ENCODE measurements at places on chromosomes 11 and 22. TPM values are rescaled to one million over a fixed set of nuclear protein-coding genes. Genes with fewer than 3 reads are reported as not detected.

Gene SLC1A2
- total RNA-seq, result 1.0 TPM

GRCh38 chr11:2375341-2375853, 1.7 kb upstream of the CD81 start:
- H3K4me3 ChIP-seq, result no peak overlapping the region
- no peaks in the 10 kb centered on the region for H3K27me3 ChIP-seq
- peaks cover 11% of the 10 kb centered on the region for H3K4me1 ChIP-seq

DNA sequence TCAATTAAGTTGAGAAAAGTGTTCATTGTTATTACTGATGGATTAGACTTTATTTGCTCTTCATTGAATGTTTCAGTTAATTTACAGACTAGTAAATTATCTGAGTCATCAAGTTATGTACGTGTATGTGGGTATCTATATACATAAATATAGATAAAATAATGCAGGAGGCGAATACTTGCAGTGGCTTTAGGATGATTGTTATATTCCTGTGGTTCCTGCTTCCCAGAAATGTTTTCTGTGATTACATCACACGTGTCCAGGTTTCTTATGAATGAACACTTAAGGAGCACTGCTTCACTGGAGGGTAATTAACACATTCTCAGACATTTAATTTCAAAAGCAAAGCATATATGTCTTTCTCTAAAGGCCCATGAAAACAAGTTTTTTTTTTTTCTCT, 28.4 kb downstream of the YAP1 start:
- H3K4me1 ChIP-seq, result peaks cover 4% of the 10 kb centered on the region
- no peaks in the 10 kb centered on the region for H3K27me3 ChIP-seq
- H3K36me3 ChIP-seq, result no peaks in the 10 kb centered on the region
- H3K27ac ChIP-seq, result peak overlapping the region; percentile 80
- no peak for DNase-seq
- no peak overlapping the region for H3K4me3 ChIP-seq

Gene HTR3A
- not detected for total RNA-seq

- no peaks in the 10 kb centered on the region for H3K36me3 ChIP-seq
- peak; percentile 93 for DNase-seq
- peak overlapping the region; percentile 91 for H3K27ac ChIP-seq
- H3K4me1 ChIP-seq, result peaks cover 20% of the 10 kb centered on the region
- no peak overlapping the region for H3K4me3 ChIP-seq
- H3K27me3 ChIP-seq, result no peaks in the 10 kb centered on the region
These were observed 48.3 kb downstream of the RPUSD4 start for GRCh38 chr11:126163074-126163700.

DNA sequence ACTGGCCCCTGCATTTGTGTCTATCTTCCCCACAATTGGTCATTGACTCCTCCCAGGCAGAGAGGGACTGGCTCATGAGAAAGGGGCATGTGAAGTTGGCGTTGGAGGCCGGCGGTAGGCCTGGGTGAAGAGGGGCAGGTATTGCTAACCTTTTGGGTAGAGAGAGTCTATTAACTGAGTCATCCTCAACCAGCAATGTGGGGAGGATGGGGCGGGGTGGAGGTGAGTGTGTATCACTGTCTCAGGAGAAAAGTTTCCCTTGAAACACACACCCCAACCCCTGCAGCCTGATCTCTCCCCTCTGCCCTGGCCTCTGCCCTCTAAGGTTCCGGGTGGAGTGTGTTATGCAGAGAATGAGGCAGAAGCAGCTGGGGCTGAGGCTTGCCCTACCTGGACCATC, 60.1 kb upstream of the PHF21B start:
- H3K4me3 ChIP-seq, result no peak overlapping the region
- DNase-seq, result no peak
- H3K4me1 ChIP-seq, result no peaks in the 10 kb centered on the region
- no peaks in the 10 kb centered on the region for H3K36me3 ChIP-seq
- peaks cover 8% of the 10 kb centered on the region for H3K27me3 ChIP-seq

Gene RNF215
- 8.2 TPM for total RNA-seq

DNA sequence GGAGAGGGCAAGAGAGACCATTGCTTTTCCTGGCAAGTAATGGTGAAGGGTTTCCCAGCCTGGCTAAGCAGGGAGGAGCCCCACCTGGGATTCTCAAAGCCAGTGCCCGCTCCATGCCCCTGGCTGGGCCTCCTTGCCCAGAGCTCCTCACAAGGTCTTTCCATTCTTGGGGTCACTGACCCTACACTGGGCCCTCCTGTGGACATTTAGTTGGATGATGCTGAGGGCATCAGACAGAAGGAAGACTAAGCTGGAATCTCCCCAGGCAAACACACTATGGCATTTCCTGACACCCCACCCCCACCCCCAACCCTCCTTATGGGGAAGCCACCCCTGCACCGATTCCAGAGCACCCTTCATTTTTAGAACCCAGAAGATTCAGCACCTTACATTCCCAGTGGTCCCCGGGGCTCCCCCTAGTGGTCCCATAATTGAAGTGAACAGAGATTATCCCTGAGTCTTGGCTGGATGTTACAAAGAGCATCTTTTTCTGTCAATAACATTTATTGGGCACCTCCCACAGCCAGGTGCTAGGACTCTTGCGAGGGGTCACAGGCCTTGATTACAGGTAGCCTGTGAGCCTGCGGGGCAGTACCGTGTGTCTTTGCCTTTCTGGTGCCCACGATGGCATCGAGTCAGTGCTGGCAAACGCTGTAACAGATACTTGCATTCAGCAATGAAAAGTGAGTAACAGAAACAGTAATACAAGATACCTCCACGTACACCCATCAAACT, 548.5 kb downstream of the BUD13 start:
- peak; percentile 28 for DNase-seq
- no peaks in the 10 kb centered on the region for H3K27me3 ChIP-seq
- H3K36me3 ChIP-seq, result no peaks in the 10 kb centered on the region
- no peak overlapping the region for H3K27ac ChIP-seq

DNA sequence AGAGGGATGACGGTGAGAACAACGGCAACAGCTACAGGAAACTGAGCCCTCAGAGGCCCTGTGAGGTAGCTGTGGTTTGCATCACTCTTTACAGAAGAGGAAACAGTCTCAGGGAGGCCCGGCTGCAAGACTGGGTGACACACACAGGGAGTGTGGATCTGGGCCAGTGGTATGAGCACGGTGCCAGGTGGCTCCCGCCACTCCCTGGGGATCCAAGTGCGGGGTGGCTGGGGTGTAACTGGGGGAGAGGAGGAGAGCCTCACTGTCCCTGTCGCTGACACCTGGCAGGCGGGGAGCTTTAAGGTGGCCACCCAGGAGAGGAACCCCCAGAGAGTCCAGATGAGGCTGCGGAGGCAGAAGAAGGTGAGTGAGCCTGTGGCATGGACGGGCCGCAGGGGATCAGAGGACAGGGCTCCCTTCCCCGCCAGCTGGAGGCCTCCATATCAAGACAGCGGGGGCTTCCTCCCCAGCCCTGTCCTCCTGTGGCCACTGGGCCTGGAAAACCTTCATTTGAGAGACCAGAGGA, 5.6 kb downstream of the RGL4 start:
- H3K4me3 ChIP-seq, result no peak overlapping the region
- no peaks in the 10 kb centered on the region for H3K36me3 ChIP-seq
- no peak for DNase-seq
- H3K27ac ChIP-seq, result no peak overlapping the region
- no peaks in the 10 kb centered on the region for H3K4me1 ChIP-seq

DNA sequence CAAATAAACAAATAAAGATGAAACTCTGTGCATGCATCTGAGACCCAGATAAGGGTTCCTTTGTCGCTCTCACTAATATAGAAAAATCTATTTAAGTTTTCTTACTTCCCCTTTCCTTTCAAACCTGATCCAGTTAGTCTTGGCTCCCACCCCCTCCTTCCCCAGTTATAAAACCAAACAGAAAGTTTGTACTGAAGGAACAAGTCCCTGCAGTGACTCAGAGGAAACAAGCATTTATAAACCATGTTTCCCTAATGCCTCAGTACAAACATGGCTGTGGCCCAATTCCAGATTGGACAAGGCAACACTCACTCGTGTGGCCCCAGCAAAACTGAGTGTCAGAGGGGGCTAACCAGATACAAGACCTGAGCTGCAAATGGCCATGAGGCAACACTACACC, 65.5 kb upstream of the ARHGAP20 start:
- H3K4me3 ChIP-seq, result no peak overlapping the region
- no peaks in the 10 kb centered on the region for H3K36me3 ChIP-seq
- peak; percentile 18 for DNase-seq
- no peaks in the 10 kb centered on the region for H3K4me1 ChIP-seq

- no peaks in the 10 kb centered on the region for H3K36me3 ChIP-seq
- no peak overlapping the region for H3K4me3 ChIP-seq
- H3K4me1 ChIP-seq, result no peaks in the 10 kb centered on the region
- no peak for DNase-seq
- no peak overlapping the region for H3K27ac ChIP-seq
These were observed 19.2 kb downstream of the FAM168A start for GRCh38 chr11:73578592-73579185.

- no peaks in the 10 kb centered on the region for H3K27me3 ChIP-seq
- H3K4me1 ChIP-seq, result no peaks in the 10 kb centered on the region
- no peak overlapping the region for H3K27ac ChIP-seq
- DNase-seq, result peak; percentile 4
- H3K4me3 ChIP-seq, result no peak overlapping the region
- H3K36me3 ChIP-seq, result no peaks in the 10 kb centered on the region
These were observed 79.7 kb upstream of the SHISAL1 start for GRCh38 chr22:44392446-44392921.

GRCh38 chr11:117820071-117820470, 4.5 kb downstream of the FXYD2 start:
- no peaks in the 10 kb centered on the region for H3K36me3 ChIP-seq
- no peak overlapping the region for H3K27ac ChIP-seq
- H3K27me3 ChIP-seq, result no peaks in the 10 kb centered on the region

Measured in uterus (tissue), 4 donors.